Activated naive CD4-positive, alpha-beta T cell (primary cell): ENCODE measurements at places on chromosomes 2 and 18.

- no peak for DNase-seq
These were observed at the start of gene EMILIN2 for GRCh38 chr18:2846636-2847316. EMILIN2 (plus strand) TSS chr18:2847006; CDS start chr18:2847189, 183 bp downstream.

DNA sequence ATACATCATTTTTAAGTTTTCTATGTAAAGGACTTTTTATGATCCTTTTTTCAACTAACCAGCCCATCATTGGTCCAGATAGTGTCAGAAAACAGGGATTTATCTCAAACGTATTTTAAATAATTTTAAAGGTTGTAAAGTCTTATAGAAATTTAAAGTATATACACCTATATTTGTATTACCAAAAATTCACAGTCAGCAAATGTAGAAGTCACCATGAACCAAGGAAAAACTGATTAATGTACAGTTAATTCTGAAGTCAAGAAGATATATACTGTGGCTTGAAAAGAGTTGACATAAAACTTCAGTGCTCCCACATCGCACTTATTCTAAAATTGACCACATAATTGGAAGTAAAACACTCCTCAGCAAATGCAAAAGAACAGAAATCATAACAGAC, 52.4 kb upstream of the MAP2 start:
- no peak for DNase-seq

DNA sequence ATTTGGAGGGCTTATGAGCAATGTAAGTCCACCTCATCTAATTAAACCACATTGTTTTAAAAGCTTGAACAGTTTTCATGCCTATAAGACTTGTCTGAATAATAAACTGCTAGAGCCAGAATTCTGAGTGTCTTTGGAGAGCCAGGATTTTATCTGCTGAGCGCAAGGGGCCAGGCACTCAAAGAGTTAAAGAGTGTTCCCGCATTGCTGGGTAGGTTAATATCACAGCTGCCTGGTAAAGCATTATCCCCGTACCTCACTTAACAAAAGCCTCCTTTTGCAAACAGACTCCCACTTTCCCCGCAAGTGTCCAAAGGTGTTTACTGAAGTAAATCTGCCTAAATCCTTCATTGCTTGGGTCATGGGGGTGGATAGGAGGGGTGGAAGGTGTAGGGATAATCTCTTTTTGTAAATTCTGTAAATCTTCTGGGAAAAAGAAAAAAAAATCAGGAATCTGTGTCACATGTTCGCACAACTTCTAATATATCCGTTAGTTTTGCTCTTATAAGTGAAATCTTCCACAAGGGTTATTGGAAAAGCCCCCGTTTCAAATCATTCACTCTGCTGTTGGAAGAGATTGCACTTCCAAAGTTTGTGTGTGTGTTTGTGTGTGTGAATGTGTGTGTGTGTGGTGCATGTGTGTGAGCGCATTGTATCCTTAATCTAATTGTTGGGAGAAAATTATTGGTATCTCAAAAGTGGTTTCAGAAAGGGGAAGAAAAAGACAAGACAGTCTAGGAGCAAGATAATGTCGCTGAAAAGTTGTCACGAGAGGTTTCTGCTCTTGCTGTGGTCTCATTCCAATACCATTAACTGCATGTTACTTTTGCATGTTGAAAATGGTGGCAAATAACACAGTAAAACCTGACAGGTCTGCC, 10.7 kb downstream of the ZEB2 start:
- DNase-seq, result no peak

- DNase-seq, result no peak
These were observed 84.6 kb downstream of the MYO1B start for GRCh38 chr2:191329841-191330240.

- DNase-seq, result no peak
These were observed 38.3 kb downstream of the IL1RL2 start for GRCh38 chr2:102224824-102225739.

DNA sequence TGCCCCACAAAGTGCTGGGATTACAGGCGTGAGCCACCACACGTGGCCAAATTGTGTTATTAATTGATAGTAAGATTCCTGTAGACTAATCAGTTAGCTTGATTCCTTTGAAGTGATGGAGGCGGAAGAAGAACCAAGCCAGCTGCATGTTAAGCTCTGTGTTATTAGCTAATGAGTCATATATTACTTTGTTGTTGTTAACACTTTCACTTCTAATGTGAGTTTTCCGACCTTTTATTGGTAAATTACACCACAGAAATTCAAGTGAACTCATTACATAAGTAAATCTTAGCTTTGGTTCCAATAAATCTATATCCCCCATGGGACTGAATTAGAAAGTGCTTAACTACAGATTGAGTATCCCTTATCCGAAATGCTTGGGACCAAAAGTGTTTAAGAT, 20.3 kb downstream of the CHMP1B start:
- no peak for DNase-seq

- DNase-seq, result no peak
These were observed 35.8 kb upstream of the AFF3 start for GRCh38 chr2:100178085-100178788.
